ENCODE measurements at places on chromosomes 2 and 18.

- DNase-seq = peak; percentile 24
These were observed 32.3 kb downstream of the MAP3K2 start for GRCh38 chr2:127355407-127356008.

DNA sequence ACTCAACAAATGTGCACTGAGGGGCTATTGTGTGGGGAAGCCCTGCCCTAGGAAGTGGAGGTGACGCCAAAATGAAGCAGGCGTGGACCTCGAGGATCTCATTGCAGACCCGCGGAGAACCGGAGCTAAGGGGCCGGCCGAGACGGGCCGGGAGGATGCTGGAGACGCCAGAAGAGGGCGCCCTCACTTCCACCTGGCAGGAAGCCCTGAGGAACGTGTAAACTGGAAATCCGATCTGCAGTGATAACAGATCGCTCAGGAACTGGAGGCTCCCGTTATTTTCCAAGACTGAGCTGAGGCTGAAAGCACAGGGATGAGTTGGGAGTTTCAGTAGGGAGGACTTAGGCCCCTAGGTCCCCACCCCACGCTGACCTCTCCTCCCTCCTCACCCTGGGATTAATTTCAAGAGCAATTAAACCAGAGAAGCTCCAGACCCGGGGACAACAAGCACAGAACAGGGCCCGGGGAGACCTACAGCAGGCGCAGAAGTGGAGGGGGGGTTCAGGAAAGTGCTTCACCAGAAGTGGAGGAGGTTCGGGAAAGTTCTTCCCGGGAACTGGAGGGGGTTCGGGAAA, 7.7 kb upstream of the COL6A3 start:
- peak; percentile 81 for DNase-seq

DNA sequence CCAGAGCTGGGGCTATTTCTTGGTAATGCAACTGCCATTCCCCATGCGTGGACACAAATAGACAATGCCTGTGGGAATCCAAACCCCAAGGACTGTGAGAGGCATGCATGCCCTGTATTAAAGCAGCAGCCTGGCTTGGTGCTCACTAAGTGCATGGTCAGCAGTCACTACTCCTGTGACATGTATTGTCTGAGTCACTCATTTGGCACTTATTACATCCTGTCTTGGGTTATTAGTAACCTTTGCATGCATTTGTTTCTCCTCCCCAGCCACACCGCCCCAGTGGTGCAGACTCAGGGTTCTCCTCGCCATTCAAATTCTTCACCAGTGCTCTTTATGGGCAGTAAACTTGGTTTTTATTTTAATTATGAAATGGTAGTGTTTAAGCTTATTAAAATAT, 30.2 kb downstream of the PRKCE start:
- peak; percentile 54 for DNase-seq

- no peak for DNase-seq
These were observed 558.8 kb upstream of the CDH2 start for GRCh38 chr18:28735731-28736130.

- DNase-seq = no peak
These were observed 989.7 kb upstream of the CRIM1 start for GRCh38 chr2:35365859-35366258.

GRCh38 chr2:42132966-42133641, 36.0 kb upstream of the EML4 start:
- peak; percentile 54 for DNase-seq

DNA sequence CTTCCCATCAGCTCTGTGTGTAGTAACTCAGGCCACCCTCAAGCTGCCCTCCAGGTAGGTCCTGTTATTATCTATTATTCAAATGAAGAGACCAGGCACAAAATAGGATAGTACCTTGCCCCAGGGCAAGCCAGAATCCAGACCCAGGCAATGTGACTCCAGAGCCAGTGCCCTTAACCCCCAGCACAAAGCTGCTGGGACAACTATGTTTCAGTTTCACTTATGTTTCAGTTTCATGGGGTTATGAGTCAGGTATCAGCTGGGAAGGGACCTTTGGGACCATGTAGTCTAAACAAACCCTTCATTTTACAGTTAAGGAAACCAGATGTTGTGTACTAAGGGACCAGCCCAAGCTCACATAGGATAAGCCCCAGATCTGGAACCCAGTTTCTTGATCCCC, 10.0 kb downstream of the HK2 start:
- no peak for DNase-seq

DNA sequence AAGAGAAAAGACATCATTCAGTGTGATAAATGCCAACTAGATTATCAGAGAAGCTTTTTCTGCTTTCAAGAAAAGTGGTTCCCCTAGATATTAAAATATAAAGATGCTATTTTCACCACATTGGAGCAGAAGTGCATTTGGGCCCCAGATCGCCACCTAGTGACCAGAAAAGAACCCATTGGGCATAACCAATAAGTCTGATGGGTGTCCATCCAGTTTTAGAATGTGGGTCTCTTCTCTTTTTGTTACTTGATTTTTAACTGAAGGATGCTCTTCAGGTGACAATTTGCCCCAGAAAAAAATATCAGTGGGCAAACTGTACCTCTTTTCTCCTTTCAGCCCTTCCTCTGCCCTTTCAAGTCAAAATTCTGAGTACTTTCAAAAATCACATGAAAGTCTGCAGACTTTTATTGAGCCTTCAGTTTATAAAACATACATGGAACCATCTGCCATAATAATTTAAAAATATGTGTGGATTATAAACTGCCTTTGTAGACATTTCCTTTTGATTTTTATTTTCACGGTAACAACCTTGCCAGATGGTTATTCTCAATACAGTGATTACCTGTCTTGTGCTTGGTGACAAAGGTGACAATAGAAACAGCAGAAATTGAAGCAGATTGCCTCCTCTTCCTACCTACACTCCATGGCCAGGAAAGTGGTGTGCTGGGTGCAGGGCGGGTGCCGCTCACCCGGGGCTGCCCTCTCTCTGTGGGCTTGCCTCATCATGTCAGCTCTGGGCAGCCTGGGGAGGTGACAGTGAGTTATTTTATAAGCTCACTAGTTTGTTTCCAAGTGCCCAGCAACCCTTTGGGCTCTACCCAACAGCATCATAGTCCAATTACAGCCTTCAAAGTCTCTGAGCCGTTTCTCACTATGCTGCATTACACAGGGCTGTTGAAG, 124.5 kb downstream of the DCDC2C start:
- peak; percentile 47 for DNase-seq

DNA sequence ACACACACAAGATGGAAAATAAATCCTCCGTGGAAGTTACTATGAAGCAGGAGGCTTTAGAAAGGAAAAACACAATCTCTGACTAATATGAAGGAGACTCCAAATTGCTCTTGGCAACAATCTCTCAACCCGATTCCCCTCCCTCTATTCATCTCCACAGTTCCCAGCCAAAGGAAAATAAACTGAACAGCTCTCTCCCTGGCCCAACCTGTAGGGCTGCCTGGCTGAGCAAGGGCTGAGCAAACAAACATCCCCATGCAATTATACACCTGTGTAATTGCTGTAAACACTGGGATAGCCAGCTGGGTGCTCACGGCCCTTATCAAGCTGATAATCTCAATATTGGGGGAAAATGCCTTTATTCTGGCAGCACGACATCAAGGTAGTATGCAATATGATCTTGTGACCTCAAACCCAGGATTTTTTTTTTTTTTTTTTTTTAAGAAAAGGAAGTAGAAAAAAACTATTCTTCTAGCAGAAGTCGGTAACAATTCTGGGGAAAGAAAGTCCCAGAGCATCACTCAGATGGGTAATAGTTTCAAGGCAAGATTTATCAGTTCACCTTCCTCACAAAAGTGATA, 203.3 kb upstream of the SMAD2 start:
- DNase-seq = peak; percentile 47

DNA sequence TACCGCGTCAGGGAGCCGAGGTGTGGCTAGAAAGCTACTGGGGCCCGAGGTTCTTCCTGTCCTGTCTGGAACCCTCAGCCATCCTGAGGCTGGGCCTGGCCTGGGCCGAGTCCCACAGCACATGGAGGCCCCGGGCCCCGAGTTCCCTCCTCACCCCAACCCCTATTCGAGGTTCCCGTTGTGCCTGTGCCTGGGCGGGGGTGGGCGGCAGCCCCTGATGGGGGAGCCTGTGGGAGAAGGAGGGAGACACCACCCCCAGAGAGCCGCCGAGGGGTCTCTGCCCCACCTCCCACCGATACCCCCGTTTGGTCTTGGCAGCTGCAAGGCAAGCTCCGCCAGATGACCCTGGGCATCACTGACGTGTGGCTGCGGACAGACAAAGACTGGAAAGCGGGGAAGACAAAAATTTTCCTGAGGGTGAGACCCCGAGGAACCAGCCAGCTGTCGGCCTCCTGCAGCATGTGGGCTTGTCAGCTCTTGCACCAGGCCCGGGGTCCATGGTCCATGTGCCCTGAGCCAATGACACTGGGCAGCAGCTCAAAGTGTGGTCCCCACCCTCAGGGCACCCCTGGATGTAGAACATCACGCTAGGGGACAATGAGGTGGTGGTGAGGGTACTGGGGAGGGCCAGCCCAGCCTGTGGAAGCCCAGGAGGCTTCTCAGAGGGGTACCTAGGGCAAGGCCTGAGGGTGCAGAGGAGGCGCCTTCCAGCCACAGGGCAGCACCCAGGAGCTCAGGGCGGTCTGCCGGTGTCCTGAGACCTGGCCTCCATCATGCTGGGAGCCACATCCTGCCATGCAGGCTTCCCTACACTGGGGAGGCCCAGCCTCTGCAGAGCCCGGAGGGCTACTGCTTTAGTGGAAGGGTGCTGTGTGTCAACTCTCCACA, 52.5 kb upstream of the GPR17 start:
- DNase-seq = no peak

DNA sequence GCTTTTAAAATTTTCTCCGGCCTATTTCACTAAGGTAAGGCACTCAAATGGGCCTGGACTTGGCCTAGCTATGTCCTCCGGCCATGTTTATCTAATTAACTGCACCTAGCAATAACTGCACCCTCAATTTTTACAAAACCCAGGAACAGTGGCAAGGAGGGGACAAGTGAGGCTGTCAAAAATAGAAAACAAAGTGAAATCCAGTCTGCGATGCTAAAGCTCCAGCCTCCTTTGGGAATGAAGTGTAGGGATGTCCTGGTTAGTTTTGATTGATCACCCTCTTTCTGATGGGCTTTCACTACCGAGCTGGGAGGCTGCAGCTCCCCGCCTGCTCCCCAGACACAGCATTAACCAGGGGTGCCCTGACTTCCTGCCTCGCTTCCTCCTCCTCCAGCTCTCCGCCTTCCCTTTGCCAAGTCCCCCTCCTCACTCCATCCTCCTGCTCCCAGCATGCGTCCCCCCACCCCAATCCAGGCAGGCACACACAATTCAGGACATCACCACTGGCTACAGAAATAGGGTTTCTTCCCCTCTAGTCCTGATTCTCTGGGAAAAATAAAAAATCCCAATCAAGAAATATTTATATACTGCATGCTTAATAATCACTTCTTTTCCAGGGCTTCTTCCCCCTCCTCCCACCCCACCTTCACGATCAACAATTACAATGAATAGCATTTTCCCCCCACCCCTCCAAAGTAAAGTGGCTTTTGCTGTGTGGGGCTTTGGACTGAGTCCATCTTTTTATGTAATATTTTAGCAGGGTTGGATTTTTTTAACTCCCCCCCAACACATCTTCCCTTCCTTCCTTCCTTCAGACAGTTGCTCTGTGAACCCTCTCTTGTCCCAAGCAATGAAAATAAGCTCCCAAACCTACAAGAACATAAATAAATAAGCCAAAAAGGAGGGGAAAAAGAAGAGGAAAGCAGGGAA, 3.3 kb upstream of the POU3F3 start:
- DNase-seq = peak; percentile 32

DNA sequence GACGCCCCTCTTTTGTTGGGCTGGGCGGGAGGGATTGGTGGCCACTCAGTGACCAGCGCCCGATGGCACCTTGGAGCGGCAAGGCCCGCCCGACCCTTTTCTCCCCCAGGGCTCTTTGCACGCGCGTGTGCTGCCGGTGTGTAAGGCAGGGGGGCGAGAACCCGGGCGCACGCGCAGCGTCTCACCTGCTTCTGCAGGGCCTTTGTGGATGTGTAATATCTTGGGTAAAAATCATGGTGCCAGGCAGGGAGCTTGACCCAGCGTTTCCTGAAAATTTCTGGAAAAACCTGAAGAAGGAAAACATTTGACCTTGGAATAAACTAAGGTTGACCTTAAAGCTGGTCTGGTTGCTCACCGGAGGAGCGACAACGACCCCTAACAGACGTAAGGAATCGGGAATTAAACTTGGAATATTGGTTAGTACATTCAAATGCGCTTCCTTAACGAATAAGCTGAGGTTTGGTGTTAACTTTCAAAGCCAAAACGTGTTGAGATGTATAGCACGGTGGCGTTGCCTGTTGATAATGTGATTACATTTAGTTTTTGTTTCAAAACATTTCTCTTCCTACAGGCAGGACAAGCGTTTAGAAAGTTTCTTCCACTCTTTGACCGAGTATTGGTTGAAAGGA, 438 bp downstream of the HSPE1 start:
- no peak for DNase-seq

GRCh38 chr2:30789670-30790210, 17.5 kb downstream of the CAPN13 start:
- DNase-seq = peak; percentile 32

- DNase-seq = no peak
These were observed 61.8 kb downstream of the CDH2 start for GRCh38 chr18:28115149-28115550.

DNA sequence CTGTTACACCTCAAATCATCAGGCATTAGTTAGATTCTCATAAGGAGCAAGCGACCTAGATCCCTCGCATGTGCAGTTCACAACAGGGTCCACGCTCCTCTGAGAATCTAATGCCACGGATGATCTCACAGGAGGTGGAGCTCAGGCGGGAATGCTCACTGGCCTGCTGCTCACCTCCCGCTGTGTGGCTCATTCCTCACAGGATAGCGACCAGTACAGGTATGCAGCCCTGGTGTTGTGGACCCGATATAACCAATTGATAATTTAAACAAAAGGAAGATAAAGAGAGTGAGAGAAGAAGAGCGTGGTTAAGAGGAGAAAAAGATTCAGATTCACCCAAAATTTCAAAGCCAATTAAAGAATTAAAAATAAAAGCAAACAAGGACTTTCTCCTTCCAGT, 20.8 kb downstream of the TLK1 start:
- no peak for DNase-seq

- no peak for DNase-seq
These were observed 16.7 kb downstream of the DNMT3A start for GRCh38 chr2:25324905-25325592.

DNA sequence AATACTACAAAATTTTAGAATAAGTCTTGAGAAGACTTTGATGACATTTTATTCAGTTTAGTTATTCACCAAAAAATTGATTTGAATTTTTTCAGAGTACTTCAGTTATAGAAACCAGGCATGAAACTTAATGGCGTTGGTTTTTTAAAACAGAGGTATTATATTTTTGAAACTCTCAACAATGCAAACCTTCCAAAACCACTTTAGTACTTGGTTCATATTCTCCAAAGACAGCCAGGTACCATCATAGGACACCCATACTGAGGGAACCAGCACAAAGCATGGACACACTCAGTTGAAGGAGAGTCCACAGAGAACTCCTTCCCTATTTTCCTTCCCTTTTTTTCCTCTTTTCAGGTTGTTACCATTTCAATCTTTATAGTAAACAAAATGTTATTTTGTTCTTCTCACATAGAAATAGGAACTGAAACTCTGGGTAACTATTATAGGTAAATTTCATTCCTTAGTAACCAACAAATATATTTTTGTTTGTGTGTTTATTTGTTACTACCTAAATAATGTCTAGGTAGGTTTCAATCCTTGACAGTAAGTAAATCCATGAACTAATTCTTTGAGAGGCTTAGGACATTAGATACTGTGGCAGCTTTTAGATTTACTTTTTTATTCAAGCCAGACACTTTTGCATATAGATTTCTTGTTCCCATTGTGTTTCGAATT, 95.8 kb downstream of the TMEFF2 start:
- DNase-seq = no peak
